RKO (cell line): ENCODE measurements at places on chromosomes 6 and 20.

- no peak for DNase-seq
Observed at GRCh38 chr6:53639520-53639919, 26.0 kb downstream of the KLHL31 start.

GRCh38 chr20:32894711-32895355 is 36.1 kb downstream of the EFCAB8 start:
- no peak for DNase-seq

DNA sequence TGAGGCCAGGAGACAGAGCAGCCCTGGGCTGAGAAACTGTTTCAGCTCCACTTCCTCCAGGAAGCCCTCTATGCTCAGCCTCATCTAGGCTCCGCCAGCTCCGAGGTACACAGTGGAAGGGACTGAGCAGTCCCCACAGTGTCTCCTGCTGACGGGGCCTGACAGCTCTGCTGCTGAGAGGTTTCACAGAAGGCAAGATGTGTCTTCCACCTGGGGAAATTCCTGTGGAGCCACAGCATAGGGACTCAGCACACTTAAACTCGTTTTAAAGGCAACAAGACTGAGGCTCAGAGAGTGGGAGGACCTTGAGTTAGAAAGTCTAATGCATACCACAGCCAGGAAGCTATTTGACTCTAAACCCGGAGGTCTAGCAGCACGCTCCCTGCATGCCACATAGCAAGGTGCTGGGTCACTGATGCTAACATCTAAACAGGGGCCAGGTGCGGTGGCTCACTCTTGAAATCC is 6.8 kb downstream of the ADA start:
- no peak for DNase-seq

DNA sequence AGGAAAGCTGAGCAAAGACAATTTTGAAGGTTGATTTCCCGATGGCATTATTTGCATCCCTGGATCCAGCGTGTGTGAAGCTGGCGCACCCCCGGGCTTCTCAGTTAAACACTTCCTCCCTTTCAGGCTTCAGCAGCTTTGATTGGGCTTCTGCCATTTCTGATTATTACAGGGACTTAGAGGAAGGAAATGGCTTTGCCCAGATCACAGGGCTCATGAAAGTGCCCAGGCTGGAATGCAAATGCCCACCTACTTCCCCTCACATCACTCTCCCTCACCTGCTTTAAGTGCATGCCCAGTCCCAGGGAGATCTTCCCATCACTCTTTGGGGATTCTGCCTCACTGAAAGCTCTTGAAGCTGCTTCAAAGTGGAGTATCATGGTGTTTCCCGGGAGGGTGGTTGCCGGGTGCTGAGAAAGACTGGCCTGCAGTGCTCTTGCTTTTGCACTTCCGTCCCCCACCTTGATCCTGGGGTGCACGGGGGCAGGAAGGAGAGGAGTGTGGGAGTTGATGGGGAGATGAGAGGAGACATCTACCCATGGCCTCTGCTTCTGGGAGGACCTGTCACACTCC is 28.3 kb downstream of the PHACTR3 start:
- DNase-seq = no peak

GRCh38 chr6:155771822-155772221 is 316.2 kb upstream of the NOX3 start:
- DNase-seq = no peak

GRCh38 chr6:136608991-136609390 is 58.8 kb upstream of the MAP7 start:
- peak; percentile 25 for DNase-seq

GRCh38 chr6:114437235-114437634 is 94.4 kb upstream of the HS3ST5 start:
- no peak for DNase-seq

GRCh38 chr6:26022737-26023136 is 60.1 kb downstream of the TRIM38 start:
- DNase-seq = no peak

DNA sequence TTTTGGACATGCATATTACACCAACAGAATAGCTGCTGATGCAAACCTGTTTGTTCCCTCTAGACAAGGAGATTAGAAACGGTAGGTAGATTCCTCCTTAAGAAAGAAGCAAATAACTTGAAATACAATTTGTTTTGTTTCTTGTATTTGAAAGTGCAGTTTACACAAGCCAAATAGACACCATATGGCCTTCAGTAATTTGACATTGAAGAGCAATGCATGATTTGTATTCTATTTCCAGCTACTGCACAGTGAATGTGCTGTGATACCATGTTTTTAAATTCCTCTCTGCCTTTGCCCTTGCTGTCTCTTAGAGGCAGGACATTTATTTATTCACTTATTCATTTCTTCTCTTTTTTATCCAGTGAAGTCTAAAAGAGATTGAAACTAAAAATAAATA is 31.9 kb upstream of the ANKEF1 start:
- no peak for DNase-seq

DNA sequence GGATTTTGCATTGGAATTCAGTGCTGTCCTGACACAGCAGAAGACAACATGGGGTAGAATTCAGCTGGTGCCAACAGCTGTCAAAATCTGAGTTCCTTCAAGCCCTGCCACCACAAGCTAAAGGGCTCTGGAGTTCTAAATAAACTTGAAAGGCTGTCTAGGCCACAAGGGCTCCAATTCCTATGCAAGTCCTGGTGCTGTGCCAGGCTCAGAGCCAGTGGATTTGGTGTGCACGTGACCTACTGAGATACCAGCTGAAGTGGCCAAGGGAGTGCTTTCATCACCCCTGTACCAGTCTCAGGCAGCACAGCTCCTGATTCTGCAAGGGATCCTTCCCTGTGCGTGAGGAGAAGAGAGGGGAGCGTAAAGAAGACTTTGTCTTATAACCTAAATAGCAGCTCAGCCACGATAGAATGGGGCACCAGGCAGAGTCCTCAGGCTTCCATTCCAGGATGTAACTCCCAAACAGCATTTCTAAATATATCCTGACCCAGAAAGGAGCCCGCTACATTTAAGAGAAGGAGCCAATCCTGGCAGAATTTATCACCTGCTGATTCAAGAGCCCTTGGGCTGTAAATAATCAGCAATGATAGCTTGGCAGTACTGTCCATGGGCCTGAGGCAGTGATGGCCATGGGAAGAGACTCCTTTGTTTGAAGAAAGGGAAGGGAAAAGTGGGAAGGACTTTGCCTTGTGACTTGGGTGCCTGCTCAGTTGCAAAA is 881.2 kb upstream of the EPHA7 start:
- DNase-seq = no peak

- DNase-seq = no peak
Observed at GRCh38 chr20:62236200-62236599, 2.1 kb upstream of the OSBPL2 start.

GRCh38 chr20:47704746-47705496 is 80.4 kb downstream of the SULF2 start:
- DNase-seq = no peak

DNA sequence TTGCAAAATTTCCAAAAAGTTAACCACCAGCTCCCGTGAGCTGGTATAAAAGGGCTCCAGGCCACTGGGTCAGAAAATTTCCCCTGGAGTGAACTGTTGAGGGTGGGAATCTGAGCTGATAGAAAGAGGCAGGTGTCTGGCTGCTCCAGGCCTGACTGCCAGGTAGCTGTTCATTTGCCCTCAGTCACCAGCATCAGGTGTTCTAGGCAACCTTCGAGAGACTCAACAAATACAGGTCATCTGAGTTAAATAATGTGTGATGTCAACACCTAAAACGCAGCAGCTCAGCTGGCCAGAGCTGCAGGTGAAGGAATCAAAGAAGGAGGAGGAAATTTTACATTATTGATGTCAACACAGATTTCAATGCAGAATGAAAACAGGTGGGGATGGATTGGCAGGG is 46.7 kb downstream of the KCNK5 start:
- DNase-seq = no peak

DNA sequence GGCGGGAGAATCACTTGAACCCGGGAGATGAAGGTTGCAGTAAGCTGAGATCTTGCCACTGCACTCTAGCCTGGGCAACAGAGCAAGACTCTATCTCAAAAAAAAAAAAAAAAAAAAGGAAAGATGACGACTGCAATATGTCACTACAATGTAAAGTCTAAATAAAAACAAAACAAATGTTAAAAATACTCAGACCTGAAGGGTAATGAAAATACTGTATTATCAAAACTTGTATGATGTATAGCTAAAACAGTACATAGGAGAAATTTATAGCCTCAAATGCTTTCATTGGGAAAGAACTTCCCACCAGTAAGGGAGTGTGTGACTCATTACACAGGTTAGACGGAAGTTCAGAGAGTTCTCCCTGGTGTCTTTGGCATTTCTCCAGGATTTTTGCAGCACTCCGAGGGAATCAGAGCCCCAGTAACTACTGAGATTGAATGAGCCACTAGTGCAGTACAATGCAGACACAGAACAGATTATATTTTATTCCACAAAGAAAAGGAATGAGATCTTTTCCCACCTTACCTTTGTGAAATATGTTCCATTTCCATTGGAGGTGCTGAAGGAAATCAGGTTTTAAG is 12.5 kb upstream of the RALGAPB start:
- DNase-seq = peak; percentile 78

- DNase-seq = no peak
Observed at GRCh38 chr20:62879275-62880146, 17.9 kb upstream of the TCFL5 start.

- DNase-seq = no peak
Observed at GRCh38 chr20:38737887-38738286, 10.4 kb upstream of the ACTR5 start.

GRCh38 chr6:14092838-14093789 is 24.5 kb upstream of the CD83 start:
- DNase-seq = no peak

DNA sequence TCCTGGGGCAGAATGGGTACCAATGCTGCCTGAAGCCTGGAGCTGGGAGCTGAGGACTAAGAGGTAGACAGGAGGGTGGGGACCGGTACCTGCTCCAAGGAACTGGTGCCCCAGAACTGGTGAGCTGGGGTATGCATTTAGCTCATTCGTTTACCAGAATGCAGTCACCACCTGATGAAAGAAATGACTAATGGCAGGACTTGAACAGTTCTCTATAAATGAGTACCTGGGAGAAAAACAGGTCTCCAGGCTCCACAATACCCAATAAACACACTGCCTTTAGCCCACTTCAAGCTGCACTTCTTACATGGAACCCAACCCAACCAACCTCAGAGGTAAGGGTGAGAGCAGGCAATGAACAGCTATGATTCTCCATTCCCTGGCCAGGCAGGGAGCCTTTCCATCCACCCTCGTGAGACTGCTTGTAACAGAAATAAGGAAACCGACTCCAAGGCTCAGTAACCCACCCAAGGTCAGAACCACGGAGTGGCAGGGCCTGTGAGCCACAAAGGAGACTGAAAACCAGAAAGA is 15.4 kb downstream of the FKBP1A start:
- no peak for DNase-seq

DNA sequence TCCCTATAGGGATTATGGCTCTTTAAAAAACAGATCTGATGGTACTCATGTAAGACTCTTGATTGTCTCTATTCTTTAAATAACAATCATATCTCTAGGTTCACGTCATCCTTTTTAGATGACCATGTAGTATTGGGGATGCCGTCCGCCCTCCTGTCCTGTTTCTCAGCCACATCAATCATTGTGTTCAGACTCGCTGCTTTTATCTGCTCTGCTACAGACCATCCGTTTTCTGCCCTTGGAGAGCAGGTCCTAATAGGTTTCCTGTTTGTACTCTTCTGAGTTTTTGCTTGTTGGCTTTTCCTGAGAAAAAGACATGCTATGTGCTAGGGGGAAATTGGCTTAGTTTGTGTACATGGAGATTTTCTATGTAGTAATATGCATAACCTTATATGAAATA is 76.8 kb downstream of the SASH1 start:
- no peak for DNase-seq

DNA sequence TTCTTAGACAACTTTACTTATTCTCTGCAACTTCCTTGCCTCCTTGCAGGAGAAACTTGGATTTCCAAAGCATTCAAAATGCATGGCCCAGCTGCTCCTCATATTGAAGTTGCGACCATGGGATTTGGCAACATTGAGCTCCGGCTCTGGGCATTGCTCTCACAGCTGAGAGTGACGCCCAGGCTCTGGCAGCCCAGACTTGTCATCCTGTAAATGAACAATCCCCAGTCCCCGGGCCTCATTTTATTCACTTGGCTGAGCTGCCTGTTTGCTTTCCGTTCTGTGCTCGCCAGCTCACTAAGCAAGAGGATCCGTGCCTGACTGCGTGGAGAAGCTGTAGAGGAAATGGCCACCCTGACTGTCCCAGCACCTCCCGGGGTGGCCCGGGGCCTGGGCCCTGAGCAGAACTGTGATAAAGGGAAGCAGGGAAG is 119.5 kb upstream of the CD93 start:
- no peak for DNase-seq

GRCh38 chr6:154689493-154690255 is 43.5 kb upstream of the SCAF8 start:
- no peak for DNase-seq
